ENCODE measurements at places on chromosomes 5 and 9.

- DNase-seq: no peak
These were observed 2.9 kb upstream of the ERMP1 start for GRCh38 chr9:5835808-5836207.

DNA sequence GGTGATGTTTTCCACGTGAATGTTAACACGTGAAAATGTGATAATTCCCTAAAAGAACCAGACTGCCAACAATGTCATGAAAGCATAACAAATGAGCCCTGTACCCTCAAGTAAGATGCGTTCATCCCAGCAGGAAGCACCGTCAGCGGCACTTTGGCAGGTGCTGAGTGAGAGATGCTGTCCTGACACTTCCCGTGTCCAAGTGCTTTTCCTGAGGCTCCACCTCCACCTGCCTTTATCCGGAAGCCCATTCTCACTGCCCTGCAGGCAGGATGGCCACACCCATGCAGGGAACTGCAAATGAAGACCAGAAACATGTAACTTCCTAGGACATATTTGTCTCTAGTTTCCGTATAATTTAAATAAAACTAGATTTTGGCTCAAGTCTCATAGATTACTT lies 238.0 kb upstream of the IRX2 start:
- DNase-seq: no peak

DNA sequence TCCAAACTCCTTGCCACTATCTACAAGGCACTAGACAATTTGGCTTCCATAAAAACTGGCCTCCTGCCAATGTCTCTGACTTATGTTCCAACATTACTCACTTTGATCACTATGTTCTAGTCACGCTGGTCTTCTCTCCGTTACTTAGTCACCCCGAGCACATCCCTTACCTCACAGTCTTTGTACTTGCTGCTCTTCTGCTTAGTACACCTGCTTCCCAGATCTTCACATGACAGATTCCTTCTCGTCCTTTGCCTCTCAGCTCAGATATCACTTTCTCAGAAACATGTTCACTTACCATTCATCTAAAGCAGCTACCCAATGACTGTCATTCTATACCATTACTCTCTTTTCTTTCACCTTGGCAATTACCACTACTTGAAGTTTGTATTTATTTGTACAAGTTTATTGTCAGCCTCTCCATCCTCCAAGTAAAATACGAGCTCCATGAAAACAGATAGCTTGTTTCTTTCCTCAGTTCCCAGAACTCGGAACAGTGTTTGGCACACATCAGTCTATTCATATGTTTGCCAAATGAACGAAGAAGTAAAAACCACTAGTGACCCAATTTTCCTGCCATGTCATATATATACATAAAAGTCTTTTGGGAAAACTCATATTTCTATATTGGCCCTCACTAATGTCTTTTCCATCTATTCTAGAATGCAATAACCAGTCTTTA lies 5.9 kb upstream of the SLC22A5 start:
- DNase-seq: no peak

GRCh38 chr9:36877239-36877638 lies 156.8 kb downstream of the PAX5 start:
- no peak for DNase-seq

- DNase-seq: no peak
These were observed 49.6 kb upstream of the OSMR start for GRCh38 chr5:38795986-38796741.

GRCh38 chr9:116765011-116765410 lies 77.9 kb downstream of the TRIM32 start:
- no peak for DNase-seq

DNA sequence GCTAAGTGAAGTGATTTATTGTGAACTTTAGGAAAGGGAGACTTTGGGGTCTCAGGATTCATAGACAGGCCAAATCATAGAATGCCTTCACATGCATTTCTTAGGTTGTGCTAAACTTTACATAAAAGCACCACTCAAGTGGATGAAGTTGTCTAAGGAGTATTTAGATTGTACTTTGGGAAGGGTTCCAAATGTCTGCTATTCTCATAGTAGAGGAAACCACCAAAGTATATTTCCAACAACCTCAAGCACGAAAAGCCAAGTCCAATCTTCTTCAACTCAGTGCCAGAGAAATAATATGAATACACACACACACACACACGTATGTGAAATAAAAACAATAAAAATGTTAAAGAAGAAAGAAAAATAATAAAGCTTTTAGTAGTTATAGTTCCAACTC lies 41.8 kb downstream of the ENC1 start:
- DNase-seq: no peak

GRCh38 chr9:28938981-28939380 lies 1365.7 kb upstream of the C9orf72 start:
- DNase-seq: no peak

GRCh38 chr9:17824191-17824590 lies 245.3 kb downstream of the SH3GL2 start:
- no peak for DNase-seq

DNA sequence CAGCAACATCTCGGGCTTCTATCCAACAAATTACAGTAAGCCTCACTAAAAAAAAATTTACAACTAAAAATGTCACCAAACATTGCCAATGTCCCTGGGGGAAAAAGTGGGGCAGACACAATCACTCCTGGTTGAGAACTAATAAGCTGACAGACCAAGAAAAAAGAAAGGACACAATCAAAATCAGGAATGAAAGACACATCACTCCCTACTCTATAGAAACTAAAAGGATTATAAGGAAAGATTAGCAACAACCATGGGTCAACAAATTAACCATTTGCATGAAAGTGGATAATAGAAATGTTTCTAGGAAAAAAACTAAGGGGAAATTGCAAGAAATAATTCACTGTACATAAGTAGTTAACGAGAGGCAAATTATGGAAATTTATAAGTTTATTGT lies 53.4 kb downstream of the AGTPBP1 start:
- no peak for DNase-seq

DNA sequence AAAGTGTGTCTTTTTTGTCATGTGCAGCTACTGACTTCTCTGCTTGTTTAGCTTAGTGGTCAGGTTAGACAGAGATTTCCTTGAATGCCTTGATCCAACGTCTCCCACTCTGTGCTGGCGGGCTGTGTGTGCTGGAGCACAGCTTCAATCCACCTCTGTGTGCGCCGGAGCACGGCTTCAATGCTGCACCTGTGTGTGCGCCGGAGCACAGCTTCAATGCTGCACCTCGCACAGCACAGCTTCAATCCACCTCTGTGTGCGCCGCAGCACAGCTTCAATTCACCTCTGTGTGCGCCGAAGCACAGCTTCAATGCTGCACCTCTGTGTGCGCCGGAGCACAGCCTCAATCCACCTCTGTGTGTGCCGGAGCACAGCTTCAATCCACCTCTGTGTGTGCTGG lies 69.0 kb upstream of the PHYKPL start:
- no peak for DNase-seq

DNA sequence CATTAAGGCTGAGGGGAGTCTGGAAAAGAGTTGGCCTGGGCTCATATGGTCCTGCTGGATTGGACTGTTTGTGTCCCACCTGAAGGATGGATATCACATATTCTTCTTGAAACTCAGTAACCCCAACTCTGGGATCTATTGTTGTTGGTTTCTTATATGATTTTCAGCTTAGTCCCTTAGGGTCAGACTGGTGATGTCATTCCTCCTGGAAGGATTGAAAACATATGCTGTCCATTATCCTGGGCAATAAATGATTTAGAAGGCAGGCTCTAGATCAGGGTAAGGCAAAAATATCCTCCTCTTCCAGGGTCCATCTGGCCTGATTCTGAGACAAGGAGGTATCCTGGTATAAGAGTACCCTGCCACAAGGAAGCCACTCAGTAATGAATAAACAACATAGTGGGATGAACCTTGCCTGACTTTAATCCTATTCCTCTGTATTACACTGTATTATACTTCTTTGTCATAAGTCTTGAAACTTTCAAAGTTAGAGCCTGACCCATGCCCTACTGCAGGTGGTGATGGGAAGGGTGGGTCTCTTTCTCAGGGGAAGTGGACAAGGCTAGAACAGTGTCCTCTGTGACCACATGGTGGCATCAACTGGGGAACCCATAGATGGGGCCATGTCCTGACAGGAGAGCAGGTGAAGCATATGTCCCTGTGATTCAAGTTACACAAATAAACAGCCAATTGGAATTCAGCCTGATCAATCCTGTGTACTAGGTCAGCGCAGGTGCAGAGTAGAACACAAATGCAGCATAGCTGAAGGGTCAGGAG lies 454.4 kb upstream of the TRPC7 start:
- no peak for DNase-seq

- DNase-seq: peak; percentile 16
These were observed 114.9 kb upstream of the TRIM32 start for GRCh38 chr9:116572095-116572748.

DNA sequence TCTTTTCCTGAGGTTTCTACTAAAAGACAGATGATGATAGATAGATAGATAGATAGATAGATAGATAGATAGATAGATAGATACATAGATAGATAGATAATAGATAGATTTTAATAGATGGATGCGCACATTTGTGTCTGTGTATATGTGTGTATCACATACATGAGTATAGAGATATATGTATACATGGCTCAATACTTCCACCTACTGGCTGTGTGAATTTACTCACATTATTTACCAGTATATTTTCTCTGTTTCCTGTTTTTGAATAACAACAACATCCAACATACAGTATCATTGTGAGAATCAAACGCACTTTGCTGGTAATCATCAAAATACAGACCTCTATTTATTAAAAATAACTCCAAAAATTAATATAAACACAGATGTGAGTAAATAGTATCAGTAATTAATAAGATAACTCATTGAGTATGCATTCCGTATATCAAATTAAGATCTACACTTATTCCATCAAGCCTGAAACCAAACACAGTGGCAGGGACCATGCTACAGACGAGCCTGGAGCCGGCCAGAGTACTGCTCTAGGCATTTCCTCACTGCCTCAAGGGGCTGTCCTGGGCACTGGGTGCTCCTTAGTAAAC lies 338.0 kb downstream of the SEMA5A start:
- no peak for DNase-seq

- DNase-seq: no peak
These were observed 286.1 kb downstream of the TRPM3 start for GRCh38 chr9:70835323-70835722.

GRCh38 chr9:131611586-131612315 lies 66.4 kb downstream of the PRRT1B start:
- DNase-seq: no peak

DNA sequence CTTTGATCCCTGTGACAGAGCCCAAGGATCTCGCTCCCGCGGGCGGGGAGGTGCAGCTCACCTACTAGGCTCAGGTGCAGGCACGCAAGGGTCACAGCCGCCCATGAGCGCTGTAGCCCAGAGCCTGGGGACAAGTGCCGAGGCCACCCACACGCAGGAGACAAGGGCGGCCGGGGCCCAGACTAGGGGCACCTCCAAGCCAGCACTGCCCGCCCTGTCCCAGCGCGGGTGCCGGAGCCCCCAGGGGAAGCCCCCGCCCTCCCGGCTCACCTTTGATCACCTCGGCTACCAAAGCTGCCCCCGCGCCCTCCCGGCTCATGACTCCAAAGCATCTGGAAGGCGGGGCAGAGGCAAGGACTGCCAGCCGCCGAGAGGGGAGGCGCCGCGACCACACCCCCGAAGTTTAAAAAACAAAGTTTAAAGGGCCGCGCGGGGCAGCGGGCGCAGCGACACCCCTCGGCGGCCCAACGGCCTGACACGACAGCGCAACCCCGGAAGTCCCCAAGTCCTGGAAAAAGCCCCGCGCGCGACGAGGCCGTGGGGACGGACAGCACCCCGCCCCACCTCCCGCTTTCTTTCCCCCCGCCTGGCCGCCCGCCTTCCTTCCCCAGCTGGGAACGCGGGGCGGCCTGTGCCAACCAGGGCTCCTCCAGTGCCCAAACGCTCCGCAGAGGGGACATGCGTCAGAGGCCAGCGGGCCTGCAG lies 53.0 kb downstream of the CDC14B start:
- peak; percentile 49 for DNase-seq

- DNase-seq: no peak
These were observed 14.7 kb upstream of the BRD3OS start for GRCh38 chr9:134010310-134011173.

DNA sequence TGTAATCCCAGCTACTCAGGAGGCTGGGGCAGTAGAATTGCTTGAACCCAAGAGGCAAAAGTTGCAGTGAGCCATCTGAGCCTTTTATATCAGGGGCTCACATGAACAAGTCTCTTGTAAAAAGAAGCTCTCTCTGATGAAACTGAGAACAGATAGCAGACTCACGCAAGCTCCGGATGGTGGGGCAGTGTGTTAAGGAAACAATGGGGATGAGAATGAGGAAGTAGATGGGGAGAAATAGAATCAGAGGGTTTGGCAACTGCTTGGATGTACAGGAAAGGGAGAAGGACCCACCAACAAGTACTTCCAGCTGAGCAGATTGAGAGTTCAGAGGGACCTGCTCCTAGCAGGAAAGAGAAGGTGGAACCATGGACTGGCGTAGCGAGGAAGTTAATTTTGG lies 18.6 kb downstream of the TMEM252 start:
- DNase-seq: no peak

- no peak for DNase-seq
These were observed 35.7 kb downstream of the PCDHAC2 start for GRCh38 chr5:141001844-141002604.

- no peak for DNase-seq
These were observed 141.9 kb downstream of the PSAT1 start for GRCh38 chr9:78438780-78439179.

- DNase-seq: no peak
These were observed 1497.8 kb downstream of the EFNA5 start for GRCh38 chr5:106172681-106173532.

DNA sequence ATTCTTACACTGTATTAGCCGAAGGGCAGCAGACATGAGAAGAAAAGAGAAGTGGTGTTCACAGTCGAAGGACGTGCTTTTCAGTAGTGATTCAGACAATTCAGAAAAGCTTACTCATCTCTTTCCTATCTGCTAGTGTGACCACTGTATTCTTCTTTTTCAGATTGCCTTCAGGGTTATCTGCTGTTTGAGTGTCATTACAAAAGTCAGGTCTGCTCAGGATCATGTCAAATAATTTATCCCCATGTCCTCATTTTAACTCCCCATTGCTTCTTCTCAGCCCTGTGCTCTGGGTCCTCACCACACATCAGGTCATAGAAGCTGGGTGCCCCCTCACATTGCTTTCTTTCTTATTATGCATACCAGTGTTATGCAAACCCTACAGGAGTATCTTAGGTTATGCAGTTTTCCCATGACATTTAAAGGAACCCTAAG lies 394.0 kb downstream of the CETN3 start:
- no peak for DNase-seq

GRCh38 chr5:139823757-139824355 lies 28.2 kb downstream of the PSD2 start:
- DNase-seq: no peak

- no peak for DNase-seq
These were observed 120.1 kb downstream of the BOD1 start for GRCh38 chr5:173496129-173496882.

- DNase-seq: no peak
These were observed 109.5 kb upstream of the MAN2A1 start for GRCh38 chr5:109580225-109580624.

- no peak for DNase-seq
These were observed 32.0 kb downstream of the NKD2 start for GRCh38 chr5:1040571-1040970.

GRCh38 chr5:2751592-2752021 lies at the start of gene IRX2:
IRX2 (minus strand) TSS chr5:2751677; CDS start chr5:2751413, 264 bp downstream.
- no peak for DNase-seq

- DNase-seq: no peak
These were observed 6.1 kb downstream of the GLIPR2 start for GRCh38 chr9:36142510-36143244.

All from stimulated activated CD4-positive, alpha-beta T cell treated with anti-CD3 and anti-CD28 coated beads, Interleukin-15, amount 100 ng/mL, for 48 hours (primary cell).